GM06990 (cell line): ENCODE measurements at places on chromosomes 12 and 14.

DNA sequence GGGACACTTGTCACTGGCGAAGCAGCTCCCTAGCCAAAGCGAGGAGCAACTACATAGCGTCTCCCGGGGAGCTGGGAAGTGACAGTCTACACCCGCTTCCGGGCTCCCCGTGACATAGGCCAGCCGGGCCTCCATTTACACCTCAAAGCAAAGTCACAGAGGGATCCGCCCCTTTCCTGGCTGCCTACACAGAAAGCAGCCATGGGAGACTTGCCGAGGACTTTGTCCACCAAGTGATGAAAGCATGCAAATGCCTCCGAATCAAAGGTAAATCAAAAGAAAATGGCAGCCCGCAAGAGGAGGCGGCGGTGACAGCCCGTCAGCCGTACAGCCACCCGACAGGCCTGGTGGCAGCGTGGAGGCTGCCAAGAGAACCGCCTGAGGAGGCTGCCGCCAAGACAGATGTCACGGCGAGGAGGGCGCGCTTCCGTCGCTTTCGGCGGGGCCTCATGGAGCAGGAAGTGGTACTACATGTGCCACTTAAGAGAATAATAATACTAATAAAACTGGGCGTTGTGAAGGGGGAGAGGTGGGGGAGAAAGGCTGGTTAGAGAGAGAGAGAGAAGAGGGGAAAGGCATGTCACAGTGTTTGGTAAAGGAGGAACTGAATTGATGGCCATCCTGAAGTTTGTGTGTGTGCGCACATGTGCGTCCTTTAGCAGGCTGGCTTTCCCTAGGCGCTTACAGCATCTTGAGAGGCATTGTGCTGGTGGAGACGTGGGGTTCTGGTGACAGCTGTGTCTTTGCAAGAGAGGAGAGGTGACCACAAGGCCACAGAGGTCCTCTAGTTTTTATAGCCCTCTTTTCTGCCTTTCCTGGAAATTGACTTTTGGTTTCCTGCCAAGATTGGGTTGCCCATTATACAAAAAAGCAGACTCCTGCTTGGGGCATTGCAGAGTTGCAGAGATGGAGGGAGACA lies 661.7 kb downstream of the VRK1 start:
- peak; percentile 48 for DNase-seq

GRCh38 chr12:62800707-62801400 lies 134.1 kb downstream of the PPM1H start:
- no peak for DNase-seq

- DNase-seq: no peak
Measured at GRCh38 chr12:50728417-50728816, 35.5 kb upstream of the ATF1 start.

DNA sequence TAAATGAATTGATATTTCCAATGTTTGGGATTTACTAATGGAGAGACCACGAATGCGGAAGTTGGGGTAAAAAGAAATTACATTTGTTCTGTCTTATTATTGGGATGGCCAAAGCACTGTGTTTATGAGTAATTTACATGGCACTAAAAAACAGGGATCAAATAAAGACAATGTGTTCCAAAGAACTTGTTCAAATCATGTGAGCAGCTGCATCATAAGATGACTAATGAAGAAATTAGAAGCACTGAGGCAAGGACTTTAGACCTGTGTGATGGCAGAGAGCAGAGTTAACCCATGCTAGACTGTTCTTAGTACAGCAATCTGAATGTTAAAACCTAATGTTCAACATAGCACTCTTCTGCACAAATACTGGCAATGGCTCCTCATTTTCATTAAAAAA lies 34.3 kb upstream of the DCN start:
- DNase-seq: no peak

- DNase-seq: no peak
Measured at GRCh38 chr14:51070726-51071125, 24.2 kb downstream of the TRIM9 start.

- no peak for DNase-seq
Measured at GRCh38 chr14:68137704-68138619, 318.4 kb downstream of the RAD51B start.

- DNase-seq: no peak
Measured at GRCh38 chr12:48933664-48934311, 8.5 kb upstream of the FKBP11 start.

- DNase-seq: no peak
Measured at GRCh38 chr12:99386907-99387306, 260.6 kb upstream of the GARIN6 start.
